ENCODE measurements at places on chromosomes 4 and X. TPM values are rescaled to one million over a fixed set of nuclear protein-coding genes. Genes with fewer than 3 reads are reported as not detected.

Gene HTN1
- not detected for total RNA-seq

Gene ARL9
- total RNA-seq: not detected

DNA sequence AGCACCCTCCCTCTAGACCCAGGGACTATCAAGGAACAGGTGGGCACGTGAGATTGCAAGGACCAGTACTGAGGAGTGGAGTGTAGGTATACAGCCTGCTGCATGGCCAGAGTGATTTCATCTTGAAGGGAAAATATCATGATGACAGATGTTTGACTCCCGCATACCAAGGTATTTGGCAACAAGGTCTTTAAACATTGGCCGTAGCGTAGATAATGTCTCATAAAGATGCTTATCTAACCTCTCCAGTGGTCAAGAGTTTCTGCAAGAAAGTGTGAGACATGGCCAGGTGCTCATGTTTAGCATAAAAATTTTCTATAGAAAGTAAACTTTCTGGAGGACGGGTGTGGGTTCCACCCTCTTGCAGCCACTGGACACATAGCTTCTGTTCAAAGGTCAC lies 18.7 kb upstream of the ZNF630 start:
- no peak for DNase-seq

- DNase-seq: no peak
Observed at GRCh38 chrX:114344756-114345349, 239.0 kb upstream of the HTR2C start.

GRCh38 chr4:111043286-111043685 lies 420.4 kb upstream of the PITX2 start:
- no peak for DNase-seq

GRCh38 chrX:23854945-23855344 lies 52.8 kb downstream of the APOO start:
- DNase-seq: no peak

- no peak for DNase-seq
Observed at GRCh38 chr4:159210975-159211374, 108.1 kb downstream of the RAPGEF2 start.

GRCh38 chr4:15936495-15936894 lies 2.0 kb downstream of the FGFBP1 start:
- peak; percentile 72 for DNase-seq

GRCh38 chr4:147863111-147863747 lies 131.3 kb downstream of the ARHGAP10 start:
- no peak for DNase-seq

- DNase-seq: no peak
Observed at GRCh38 chr4:76782837-76783236, 115.1 kb downstream of the SOWAHB start.

- DNase-seq: no peak
Observed at GRCh38 chr4:145507636-145508035, 26.0 kb downstream of the SMAD1 start.

DNA sequence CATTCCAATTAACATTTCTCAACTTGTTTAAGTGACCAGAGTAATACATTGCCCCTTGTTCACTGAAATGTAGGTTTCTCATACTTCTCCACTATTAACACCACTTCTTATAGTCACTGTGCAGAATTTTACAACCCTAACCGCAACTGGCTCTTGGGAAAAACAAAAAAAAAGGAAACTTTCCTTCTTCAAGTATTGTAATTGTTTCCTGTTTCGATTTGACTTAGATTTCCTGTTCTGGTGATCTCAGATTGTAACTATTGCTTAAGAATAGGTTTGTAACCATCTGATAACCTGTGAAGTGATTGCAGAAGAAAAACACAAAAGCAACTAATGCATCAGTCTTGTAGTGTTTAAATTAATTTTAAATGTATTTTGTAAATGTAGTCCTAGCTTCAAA lies 594.7 kb upstream of the GALNT7 start:
- DNase-seq: no peak

DNA sequence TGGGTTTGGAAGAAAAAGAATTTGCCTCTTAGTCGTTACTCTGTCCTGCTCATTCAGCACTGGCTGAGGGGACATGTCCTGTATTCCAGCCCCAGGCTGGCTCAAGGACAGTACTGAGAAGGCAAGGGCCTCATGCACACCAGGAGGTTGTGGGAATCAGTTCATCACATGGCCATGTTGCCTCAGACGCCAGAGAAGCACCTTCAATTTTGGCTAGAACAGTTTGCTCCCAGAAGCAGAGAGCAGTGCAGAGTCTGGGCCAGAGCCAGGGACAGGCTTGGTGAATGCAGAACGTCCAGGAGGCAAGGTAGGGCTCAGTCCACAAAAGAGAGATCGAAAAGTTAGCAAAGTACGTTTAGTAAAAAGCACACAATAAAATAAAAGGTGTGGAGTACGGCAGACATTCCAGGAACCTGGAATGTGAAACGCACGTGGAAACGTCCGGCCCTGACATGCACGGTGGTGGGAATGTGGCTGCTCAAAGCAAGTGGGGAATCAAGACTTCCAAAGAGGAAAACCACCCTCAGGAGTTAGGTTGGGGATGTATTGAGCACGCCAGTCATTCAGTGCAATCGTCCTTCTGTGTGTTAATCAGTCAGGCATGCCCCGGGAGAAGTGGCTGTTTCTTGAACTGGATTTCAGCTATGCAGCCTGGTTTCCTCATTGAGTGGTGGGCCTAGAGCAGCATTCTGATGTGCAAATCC lies 1.2 kb upstream of the SLC2A9 start:
- DNase-seq: no peak

Data from mucosa of descending colon (tissue), 3 donors.